Activated CD4-positive, alpha-beta T cell treated with anti-CD3 and anti-CD28 coated beads, Interleukin-10, Interleukin-2, amounts not matched to agents 100 ng/mL and 50 ng/mL, durations not matched to agents 16 hours and 8 hours (primary cell): ENCODE measurements at places on chromosomes 11 and 22.

DNA sequence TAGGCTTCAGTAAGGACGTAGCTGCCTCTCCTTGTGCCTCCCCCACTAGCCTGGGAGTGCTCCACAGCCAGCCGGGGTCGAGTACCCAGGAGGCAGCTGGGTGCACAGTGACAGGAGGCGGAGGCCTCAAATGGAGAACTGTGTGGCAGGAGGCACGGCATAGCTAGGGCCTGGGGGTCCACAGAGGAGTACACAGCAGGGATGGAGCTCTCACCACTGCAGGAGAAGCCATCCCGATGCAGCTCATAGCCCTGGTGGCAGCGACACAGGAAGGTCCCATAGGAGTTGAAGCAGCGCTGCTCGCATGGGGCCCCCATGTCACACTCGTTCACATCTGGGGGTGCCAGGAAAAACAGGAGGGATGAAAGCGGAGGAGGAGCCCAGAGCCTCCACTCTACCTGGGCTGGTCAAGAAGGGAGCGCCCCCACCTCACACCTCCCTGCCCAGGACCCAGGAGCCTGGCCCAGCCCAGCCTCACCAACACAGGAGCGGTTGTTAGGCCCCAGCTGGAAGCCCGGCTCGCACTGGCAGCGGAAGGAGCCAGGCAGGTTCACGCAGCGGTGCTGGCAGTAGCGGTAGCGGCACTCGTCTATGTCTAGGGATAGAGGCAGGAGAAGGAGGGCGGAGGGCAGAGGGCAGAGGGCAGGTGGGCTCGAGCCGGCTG lies 2.8 kb downstream of the EFEMP2 start:
- no peak for DNase-seq

- DNase-seq = no peak
These were observed 22.5 kb downstream of the CYTH4 start for GRCh38 chr22:37304595-37305343.

- DNase-seq = no peak
These were observed 608 bp downstream of the TMPRSS13 start for GRCh38 chr11:117928446-117929141.

- no peak for DNase-seq
These were observed 2.4 kb downstream of the FOXR1 start for GRCh38 chr11:118973985-118974384.

GRCh38 chr11:130179396-130180306 lies 20.1 kb downstream of the ST14 start:
- no peak for DNase-seq

GRCh38 chr11:76240161-76240540 lies 33.8 kb upstream of the WNT11 start:
- no peak for DNase-seq

- DNase-seq = peak; percentile 28
These were observed 7.8 kb upstream of the STIP1 start for GRCh38 chr11:64178203-64178602.

DNA sequence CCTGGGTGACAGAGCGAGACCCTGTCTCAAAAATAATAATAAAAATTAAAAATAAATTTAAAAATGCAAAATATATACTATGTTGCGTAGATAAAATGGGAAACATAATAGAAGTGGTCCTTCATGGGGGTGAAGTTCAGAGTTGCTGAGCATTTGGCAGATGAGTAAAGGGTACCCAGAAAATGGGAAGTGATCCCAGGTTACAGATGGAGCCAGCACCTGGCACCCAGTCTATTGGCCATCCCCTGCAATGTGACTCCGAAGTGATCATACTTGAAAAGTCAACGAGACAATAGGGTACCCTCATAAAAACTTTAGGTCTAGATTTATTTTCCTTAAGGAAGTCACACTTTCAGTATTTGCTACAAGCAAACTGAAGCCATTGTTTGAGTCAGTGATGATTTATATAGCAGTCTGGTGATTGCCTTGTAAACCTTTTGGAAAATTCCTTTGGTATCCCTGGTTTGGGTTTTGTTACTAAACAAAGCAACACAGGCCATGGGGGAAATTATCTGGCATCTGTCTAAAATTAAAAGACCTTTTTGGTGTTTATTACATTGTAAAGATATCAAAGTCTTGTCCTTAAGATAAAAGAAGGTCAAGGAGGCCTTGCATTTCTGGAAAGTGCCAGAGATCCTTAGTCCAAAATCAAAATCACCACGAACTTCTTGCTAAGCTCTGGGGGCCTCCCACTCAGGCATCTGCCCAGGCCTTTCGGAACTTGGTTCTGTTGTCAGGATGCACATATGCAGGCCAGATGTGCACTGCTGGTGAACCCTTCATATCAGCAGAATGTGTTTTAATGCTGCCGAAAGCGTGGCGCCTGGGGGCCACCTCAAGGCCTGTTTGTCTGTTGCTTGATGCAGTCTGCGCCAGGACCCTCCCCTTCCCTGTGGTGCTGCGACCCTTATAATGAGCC lies 4.3 kb downstream of the SMARCB1 start:
- DNase-seq = no peak

- no peak for DNase-seq
These were observed 33.9 kb upstream of the PANX2 start for GRCh38 chr22:50136581-50137015.

GRCh38 chr11:13384908-13385640 lies 77.9 kb downstream of the BTBD10 start:
- DNase-seq = peak; percentile 36

DNA sequence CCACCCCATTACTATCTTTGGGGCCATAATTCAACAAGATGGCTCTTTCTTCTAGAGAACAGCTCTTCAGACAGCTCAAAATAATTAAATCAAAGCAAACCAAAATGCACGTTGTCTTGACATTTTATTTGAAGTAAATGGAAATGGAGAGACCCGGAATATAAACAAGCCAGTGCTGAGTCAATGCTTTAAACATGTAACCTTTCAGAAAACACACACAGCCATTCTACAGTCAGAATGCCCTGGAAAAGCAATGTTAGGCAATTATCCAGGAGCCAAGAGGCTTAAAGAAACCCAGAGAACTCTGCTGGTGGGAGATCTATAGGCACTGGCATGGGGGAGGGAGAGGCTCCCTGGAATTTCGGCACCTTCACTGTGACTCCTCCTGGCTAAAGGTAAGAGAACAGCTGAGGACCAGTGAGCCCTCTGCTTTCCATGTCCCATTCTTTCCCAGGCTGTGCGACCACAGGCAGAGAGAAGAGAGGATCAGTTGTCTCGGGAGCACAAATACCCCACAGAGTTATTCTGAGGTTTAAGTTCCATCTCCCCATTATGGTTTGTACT lies 254.0 kb upstream of the CCDC90B start:
- no peak for DNase-seq

GRCh38 chr22:18070556-18071306 lies 7.1 kb upstream of the PEX26 start:
- no peak for DNase-seq

GRCh38 chr22:49237703-49238102 lies 590.0 kb downstream of the BRD1 start:
- no peak for DNase-seq

GRCh38 chr11:128424851-128425285 lies 162.5 kb downstream of the ETS1 start:
- no peak for DNase-seq
